ENCODE measurements at places on chromosomes 1 and 21. TPM values are rescaled to one million over a fixed set of nuclear protein-coding genes. Genes with fewer than 3 reads are reported as not detected.

Gene AMY1B
- total RNA-seq = not detected

Gene MRPS6
- 29.7 TPM for total RNA-seq

Gene S1PR1
- 3.0 TPM for total RNA-seq

Gene CDA
- 39.1 TPM for total RNA-seq

Gene FCGR2B
- 2.5 TPM for total RNA-seq

Gene BMP8B
- total RNA-seq = 13.4 TPM

Gene OR6Y1
- not detected for total RNA-seq

GRCh38 chr1:153659656-153660055 is 1.2 kb downstream of the SNAPIN start:
- H3K27me3 ChIP-seq = no peaks in the 10 kb centered on the region
- H3K4me1 ChIP-seq = no peaks in the 10 kb centered on the region
- peak overlapping the region; percentile 82 for H3K4me3 ChIP-seq
- H3K36me3 ChIP-seq = no peaks in the 10 kb centered on the region

GRCh38 chr1:52424231-52424636 is 19.8 kb downstream of the PRPF38A start:
- H3K36me3 ChIP-seq = no peaks in the 10 kb centered on the region
- no peak overlapping the region for H3K27ac ChIP-seq
- H3K4me3 ChIP-seq = no peak overlapping the region
- no peak for DNase-seq
- no peaks in the 10 kb centered on the region for H3K4me1 ChIP-seq
- H3K27me3 ChIP-seq = no peaks in the 10 kb centered on the region

GRCh38 chr1:179168536-179168935 is 60.9 kb downstream of the ABL2 start:
- DNase-seq = no peak
- no peak overlapping the region for H3K4me3 ChIP-seq
- no peaks in the 10 kb centered on the region for H3K4me1 ChIP-seq
- no peaks in the 10 kb centered on the region for H3K27me3 ChIP-seq
- no peak overlapping the region for H3K27ac ChIP-seq

GRCh38 chr1:206505702-206506355 is 1.5 kb upstream of the RASSF5 start:
- H3K4me1 ChIP-seq = peaks cover 14% of the 10 kb centered on the region
- H3K27ac ChIP-seq = no peak overlapping the region
- no peaks in the 10 kb centered on the region for H3K36me3 ChIP-seq
- no peaks in the 10 kb centered on the region for H3K27me3 ChIP-seq
- no peak for DNase-seq
- H3K4me3 ChIP-seq = no peak overlapping the region

GRCh38 chr1:228109962-228110488 is 926 bp upstream of the MRPL55 start:
- H3K27me3 ChIP-seq = no peaks in the 10 kb centered on the region
- peak overlapping the region; percentile 91 for H3K27ac ChIP-seq
- H3K36me3 ChIP-seq = peaks cover 22% of the 10 kb centered on the region
- DNase-seq = no peak

- no peak for DNase-seq
- H3K36me3 ChIP-seq = no peaks in the 10 kb centered on the region
- no peaks in the 10 kb centered on the region for H3K4me1 ChIP-seq
These were observed 56.6 kb upstream of the CPLANE2 start for GRCh38 chr1:16293538-16293937.

DNA sequence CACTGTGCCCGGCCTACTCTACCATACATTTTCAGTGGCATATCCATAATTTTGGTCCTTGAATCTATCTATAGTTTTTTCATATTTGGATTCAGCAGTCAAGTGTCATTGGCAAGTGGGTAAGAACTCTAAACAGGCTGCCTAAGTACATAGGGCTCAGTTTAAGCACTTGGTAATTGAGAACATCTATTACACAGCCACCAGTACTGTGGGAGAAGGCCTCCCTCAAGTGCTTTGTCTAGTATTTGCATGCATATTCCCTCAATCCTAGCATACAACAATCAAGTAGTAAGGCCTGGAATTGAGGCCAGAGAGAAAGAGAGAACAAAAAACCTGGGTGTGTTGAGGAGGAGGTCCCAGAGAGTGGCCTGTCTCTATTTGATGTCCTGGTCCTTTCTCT is 325.2 kb downstream of the USP25 start:
- DNase-seq = no peak
- H3K36me3 ChIP-seq = no peaks in the 10 kb centered on the region
- no peak overlapping the region for H3K4me3 ChIP-seq
- H3K27ac ChIP-seq = no peak overlapping the region
- H3K27me3 ChIP-seq = no peaks in the 10 kb centered on the region
- H3K4me1 ChIP-seq = no peaks in the 10 kb centered on the region

GRCh38 chr1:225670806-225671733 is 18.1 kb upstream of the ENAH start:
- no peak overlapping the region for H3K27ac ChIP-seq
- no peaks in the 10 kb centered on the region for H3K36me3 ChIP-seq
- H3K27me3 ChIP-seq = no peaks in the 10 kb centered on the region
- no peaks in the 10 kb centered on the region for H3K4me1 ChIP-seq

GRCh38 chr21:42171091-42172053 is 47.6 kb upstream of the ABCG1 start:
- H3K36me3 ChIP-seq = no peaks in the 10 kb centered on the region
- peak overlapping the region; percentile 76 for H3K27ac ChIP-seq
- no peak overlapping the region for H3K4me3 ChIP-seq
- no peaks in the 10 kb centered on the region for H3K27me3 ChIP-seq
- peak; percentile 86 for DNase-seq
- H3K4me1 ChIP-seq = no peaks in the 10 kb centered on the region

GRCh38 chr1:84690397-84691121 is at the start of gene SSX2IP:
TSS of gene SSX2IP (minus strand) at chr1:84690461. CDS start at chr1:84671219, 19,242 bp downstream.
- peak within 1 kb of the TSS; percentile 93 for H3K27ac ChIP-seq
- no peaks in the 10 kb centered on the region for H3K36me3 ChIP-seq
- DNase-seq = peak; percentile 100
- H3K4me1 ChIP-seq = peaks cover 19% of the 10 kb centered on the region
- H3K4me3 ChIP-seq = peak within 1 kb of the TSS; percentile 69
- no peaks in the 10 kb centered on the region for H3K27me3 ChIP-seq

- no peak overlapping the region for H3K4me3 ChIP-seq
- DNase-seq = no peak
- H3K36me3 ChIP-seq = no peaks in the 10 kb centered on the region
These were observed 9.0 kb downstream of the CFH start for GRCh38 chr1:196660852-196661251.

- no peaks in the 10 kb centered on the region for H3K36me3 ChIP-seq
- no peak overlapping the region for H3K4me3 ChIP-seq
- H3K27ac ChIP-seq = no peak overlapping the region
- DNase-seq = no peak
- H3K27me3 ChIP-seq = no peaks in the 10 kb centered on the region
These were observed 3.8 kb upstream of the AADACL3 start for GRCh38 chr1:12712076-12712475.

- H3K27ac ChIP-seq = no peak overlapping the region
- no peaks in the 10 kb centered on the region for H3K27me3 ChIP-seq
- no peaks in the 10 kb centered on the region for H3K4me1 ChIP-seq
- H3K4me3 ChIP-seq = no peak overlapping the region
These were observed 150.6 kb upstream of the ZC3H12A start for GRCh38 chr1:37323486-37324377.

GRCh38 chr1:19229229-19229628 is 19.2 kb upstream of the UBR4 start:
- DNase-seq = no peak
- H3K36me3 ChIP-seq = peaks cover 98% of the 10 kb centered on the region
- H3K4me1 ChIP-seq = no peaks in the 10 kb centered on the region
- H3K4me3 ChIP-seq = no peak overlapping the region
- no peaks in the 10 kb centered on the region for H3K27me3 ChIP-seq

GRCh38 chr1:28395181-28395580 is 25.6 kb downstream of the PHACTR4 start:
- no peaks in the 10 kb centered on the region for H3K27me3 ChIP-seq
- H3K27ac ChIP-seq = no peak overlapping the region
- peaks cover 13% of the 10 kb centered on the region for H3K36me3 ChIP-seq

- no peaks in the 10 kb centered on the region for H3K36me3 ChIP-seq
- no peak overlapping the region for H3K4me3 ChIP-seq
- peak; percentile 40 for DNase-seq
- no peaks in the 10 kb centered on the region for H3K27me3 ChIP-seq
- H3K27ac ChIP-seq = no peak overlapping the region
These were observed 63.2 kb downstream of the WNT9A start for GRCh38 chr1:227884370-227885134.
